NCI-H1436 treated with DMSO at 0.1 percent for 48 hours (cell line): ENCODE measurements at places on chromosomes 4 and X.

- no peak for DNase-seq
These were observed 81.2 kb downstream of the GAB1 start for GRCh38 chr4:143417679-143418403.

DNA sequence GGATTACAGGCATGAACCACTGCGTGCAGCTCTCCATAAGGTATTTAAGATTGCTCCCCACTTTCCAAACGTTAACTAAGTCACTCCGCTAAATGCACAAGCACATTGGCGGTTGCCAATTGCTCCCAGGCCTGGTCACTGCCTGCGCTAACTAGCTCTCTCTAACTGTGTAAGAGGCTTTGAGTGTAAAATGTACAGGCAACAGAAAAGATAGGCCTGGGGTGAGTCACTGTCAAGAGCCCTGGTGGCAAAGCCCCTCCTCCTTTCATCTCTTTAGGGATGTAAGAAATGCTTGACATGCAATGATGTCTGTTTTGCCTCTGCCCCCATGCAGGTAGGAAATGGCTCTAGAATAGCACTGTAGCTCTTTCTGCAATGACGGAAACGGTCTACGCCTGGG lies 329.7 kb upstream of the GATB start:
- DNase-seq: no peak

GRCh38 chr4:40507977-40508376 lies 121.7 kb downstream of the RBM47 start:
- no peak for DNase-seq

DNA sequence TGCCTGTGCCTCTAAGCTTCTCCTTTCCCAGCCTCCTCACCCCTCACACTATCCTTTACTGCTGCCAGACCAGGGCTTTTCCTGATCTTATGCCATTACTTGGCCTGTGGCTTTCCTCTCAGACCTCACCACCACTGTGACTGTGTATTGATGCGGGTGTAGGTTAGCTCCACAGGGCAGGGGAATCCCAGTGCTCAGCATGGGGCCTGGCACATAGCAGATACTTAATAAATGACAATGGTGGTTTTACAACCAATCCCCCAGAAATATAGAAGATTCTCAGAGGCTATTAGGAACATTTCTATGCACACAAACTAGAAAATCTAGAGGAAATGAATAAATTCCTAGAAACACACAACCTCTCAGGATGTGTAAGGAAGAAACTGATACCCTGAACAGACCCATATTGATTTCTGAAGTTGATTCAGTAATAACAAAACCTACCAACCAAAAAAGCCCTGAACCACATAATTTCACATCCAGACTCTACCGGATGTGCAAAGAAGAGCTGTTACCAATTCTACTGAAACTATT lies 129.6 kb upstream of the QRFPR start:
- no peak for DNase-seq

- no peak for DNase-seq
These were observed 60.6 kb downstream of the RPS6KA3 start for GRCh38 chrX:20205927-20206708.

DNA sequence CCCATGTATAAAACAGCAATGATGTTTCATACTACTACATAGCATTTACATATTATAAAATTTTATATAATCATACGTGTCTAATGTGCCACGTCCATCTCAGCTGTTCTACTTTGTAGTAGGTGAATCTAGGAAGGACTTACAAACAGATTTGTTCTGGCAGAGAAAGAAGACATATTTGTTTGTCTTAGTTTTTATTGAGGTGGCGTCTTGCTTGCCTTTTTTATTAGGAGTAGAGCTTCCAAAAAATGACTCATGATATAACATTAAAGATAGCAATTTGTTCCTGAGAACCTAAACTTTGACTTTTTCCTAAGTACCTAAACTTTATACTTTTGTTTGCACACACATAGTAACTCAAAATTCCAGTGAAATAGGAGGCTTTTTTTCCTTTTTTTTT lies 64.6 kb downstream of the CLDN22 start:
- DNase-seq: no peak

- no peak for DNase-seq
These were observed 18.0 kb downstream of the RPS6KA3 start for GRCh38 chrX:20248592-20249192.

GRCh38 chr4:82201805-82202641 lies 171.8 kb downstream of the HNRNPD start:
- peak; percentile 40 for DNase-seq

DNA sequence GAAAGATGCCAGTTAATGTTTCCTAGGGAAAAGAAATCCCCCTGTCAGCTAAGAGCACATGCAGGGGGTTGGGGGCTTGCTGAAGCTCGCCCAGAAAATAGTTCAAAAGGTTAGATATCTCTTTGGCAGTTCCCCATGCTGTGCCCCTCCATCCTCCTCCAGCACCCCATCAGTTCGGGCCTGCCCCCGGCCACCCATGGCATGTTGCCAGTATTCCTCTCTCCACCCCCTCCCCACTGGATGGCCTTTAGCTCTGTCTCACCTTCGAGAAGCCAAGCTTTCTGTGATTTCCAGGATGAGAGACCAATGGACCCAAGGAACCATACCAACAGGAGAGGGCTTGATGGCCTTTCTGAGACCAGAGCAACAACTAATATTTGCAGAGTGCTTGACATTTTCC lies 5.2 kb downstream of the RAB33A start:
- no peak for DNase-seq

DNA sequence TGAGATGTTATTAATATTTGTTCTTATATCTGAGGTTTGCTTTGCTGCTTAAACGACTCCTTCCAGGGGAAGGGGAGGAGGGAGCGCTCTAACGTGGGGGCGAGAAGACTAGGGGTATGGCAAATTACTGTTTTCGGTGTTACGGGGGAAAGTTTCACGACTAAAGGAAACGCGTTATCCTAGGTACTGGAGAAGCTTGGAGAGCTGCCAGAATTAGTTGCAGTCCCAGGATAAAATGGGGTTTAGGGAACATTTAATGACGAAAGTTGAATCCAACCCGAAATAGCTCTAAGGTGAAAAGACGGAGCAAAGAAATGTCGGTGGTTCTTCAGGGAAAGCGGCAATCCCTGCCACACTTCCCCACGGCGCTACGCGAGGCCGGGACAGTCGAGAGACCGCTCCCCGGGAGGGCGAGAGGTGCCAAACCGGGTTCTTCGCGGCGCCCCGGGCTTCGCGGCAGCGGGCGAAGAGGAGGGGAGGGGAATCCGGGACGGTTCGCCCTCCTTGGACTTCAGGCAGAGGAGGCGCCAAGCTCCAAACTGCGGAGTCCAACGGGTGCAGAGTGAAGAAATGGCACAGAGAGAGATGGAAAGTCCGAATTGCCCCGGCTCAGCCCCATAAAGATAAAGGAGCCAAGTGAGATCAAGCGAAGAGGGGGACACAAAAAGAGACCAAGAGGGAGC lies 724 bp downstream of the THOC2 start:
- no peak for DNase-seq

- DNase-seq: no peak
These were observed 201.5 kb downstream of the NWD2 start for GRCh38 chr4:37446016-37446415.

DNA sequence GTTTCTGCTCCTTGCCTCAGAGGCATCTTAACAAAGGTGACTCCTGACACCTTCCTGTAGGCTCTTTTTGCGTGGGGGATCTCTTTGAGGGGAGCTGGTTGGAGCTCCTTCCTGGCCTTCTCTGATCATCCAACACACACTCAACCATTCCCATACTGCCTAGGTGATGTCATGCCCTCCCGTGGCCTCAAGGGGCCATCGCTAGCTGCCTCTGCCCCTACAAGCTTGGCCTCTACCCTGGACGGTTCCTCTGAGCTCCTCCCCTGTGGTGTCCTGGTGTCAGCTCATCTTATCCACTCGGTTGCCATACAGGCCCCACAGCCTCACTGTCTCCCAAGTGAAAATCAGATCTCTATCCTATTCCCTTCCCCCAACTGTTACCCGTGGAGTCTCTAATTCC lies 13.7 kb upstream of the ZNF185 start:
- no peak for DNase-seq

GRCh38 chr4:145453163-145453520 lies 28.5 kb upstream of the SMAD1 start:
- no peak for DNase-seq

- DNase-seq: no peak
These were observed 31.1 kb downstream of the F11 start for GRCh38 chr4:186297013-186297645.

- peak; percentile 6 for DNase-seq
These were observed 23.0 kb upstream of the UGT2B15 start for GRCh38 chr4:68693325-68694075.

DNA sequence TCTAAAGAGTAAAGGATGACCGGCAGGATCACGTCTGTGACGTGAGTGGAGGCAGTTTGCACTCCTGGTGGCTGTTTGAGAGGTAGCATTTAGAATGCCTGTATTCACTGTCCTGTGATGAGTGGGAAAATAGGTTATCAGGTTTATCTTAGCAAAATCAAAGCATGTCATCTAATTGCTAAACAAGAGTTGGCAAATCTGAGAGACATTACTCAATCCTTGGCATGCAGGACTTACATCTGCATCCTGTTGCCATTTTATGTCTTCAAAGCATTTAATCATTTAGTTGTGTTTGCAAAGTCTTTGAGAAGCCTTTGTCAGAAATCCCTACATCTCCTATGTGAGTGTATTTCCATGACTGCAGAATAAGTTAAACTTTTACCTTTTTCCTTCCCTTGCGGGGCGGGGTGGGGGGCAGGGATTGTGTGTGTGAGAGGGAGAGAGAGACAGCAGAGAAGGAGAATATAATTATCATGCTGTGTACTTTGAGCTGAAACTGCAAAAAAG lies 41.4 kb upstream of the MSANTD1 start:
- DNase-seq: no peak

GRCh38 chr4:165844161-165844560 lies 28.9 kb upstream of the TLL1 start:
- DNase-seq: peak; percentile 11

DNA sequence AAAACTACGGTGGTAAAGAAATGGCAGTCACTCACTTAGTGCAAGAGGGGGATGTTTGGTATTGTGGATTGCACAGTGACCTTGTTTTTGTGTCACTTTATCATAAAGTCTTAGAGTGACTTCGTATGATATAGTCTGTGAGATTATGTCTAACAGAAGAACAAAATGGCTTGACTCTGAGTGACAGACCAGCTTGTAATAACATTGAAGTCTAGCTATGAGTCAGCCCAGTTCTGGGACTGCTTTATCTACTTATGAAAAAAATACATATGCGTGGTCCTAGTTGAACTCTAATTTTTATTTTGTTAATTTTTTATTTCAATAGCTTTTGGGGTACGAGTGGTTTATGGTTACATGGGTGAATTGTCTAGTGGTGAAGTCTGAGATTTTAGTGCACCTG lies 20.0 kb downstream of the DCLK2 start:
- DNase-seq: no peak

GRCh38 chr4:63663870-63664269 lies 745.4 kb downstream of the TECRL start:
- no peak for DNase-seq

- DNase-seq: no peak
These were observed 504.9 kb downstream of the UBE2NL start for GRCh38 chrX:144388738-144389137.

- no peak for DNase-seq
These were observed 7.6 kb downstream of the ZIC3 start for GRCh38 chrX:137573324-137574101.

GRCh38 chr4:187849556-187850225 lies 145.9 kb upstream of the ZFP42 start:
- no peak for DNase-seq

GRCh38 chrX:131783555-131784308 lies 239.4 kb upstream of the STK26 start:
- no peak for DNase-seq

GRCh38 chrX:115650916-115651315 lies 89.9 kb downstream of the PLS3 start:
- peak; percentile 21 for DNase-seq

DNA sequence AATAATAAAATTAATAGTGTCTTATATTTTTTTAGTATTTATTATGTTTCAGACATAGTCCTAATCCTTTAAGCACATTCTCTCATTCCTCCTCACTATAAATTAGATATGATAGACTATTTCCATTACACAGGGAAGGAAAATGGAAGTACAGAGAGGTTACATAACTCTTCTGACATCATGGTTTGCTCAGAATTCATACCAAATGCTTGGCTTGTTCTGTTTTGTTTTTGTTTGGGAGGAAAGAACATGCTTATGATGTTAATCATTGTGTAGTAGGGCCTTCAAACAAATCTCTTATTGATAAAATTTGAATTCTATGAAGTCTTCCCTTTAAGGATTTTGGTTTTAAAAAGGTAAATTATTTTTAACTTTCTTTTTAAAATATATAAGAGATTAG lies 59.5 kb downstream of the RXFP1 start:
- DNase-seq: no peak

- no peak for DNase-seq
These were observed 16.1 kb downstream of the MSMO1 start for GRCh38 chr4:165343353-165344191.

- no peak for DNase-seq
These were observed 10.8 kb downstream of the CETN2 start for GRCh38 chrX:152819732-152820131.

DNA sequence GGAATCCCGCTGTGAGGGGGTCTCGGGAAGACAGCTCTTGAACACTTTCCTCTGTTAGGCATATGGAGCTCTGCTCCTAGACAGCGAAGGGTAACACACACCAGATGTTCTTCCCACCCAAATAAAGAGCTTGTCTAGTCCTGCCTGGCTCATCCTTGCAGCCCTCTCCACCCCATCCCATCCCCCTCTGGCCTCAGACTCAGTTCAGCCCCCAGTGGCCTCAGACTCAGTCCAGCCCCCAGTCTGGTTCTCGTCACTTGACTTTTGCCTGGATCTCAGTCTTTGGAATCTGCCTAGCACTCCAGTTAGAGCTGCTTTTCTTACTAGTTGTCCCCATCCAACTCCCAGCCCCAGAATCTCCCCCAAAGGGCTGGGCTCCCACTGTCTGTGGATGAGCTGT lies 14.9 kb downstream of the RAB33A start:
- DNase-seq: no peak

DNA sequence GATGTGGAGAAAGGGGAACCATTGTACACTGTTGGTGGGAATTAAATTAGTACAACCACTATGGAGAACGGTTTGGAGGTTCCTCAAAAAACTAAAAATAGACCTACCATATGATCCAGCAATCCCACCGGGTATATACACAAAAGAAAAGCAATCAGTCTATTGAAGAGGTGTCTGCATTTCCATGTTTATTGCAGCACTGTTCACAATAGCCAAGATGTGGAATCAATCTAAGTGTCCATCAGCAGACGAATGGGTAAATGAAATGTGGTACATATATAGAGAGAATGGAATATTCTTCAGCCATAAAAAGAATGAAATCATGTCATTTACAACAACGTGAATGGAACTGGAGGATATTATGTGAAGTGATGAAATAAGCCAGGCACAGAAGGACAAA lies 208.1 kb downstream of the TRIML1 start:
- no peak for DNase-seq

GRCh38 chr4:183632689-183633088 lies 26.3 kb downstream of the RWDD4 start:
- no peak for DNase-seq
